Hematopoietic multipotent progenitor cell treated with erythropoietin and hydrocortisone succinate and interleukin-3 and kit ligand, for 8 days (in vitro differentiated cells): ENCODE measurements at places on chromosomes 6 and 20.

DNA sequence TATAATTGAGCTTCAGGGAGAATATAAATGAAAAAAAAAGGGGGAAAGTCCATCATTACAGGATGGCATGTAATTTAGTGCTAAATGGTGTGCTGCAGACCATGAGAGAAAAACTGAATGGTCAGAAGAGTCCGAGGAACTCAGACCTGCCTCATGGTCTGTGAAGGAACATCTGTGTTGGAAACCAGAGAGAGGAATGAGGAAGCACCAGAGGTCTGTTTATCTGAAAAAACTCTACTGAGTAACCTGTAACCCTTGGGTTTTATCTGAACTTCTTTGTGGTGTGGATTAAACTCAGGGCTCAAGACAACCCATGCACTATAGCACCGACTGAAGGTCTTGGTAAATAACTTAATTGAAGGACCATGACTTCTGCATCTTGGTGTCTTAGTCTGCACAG is 108.1 kb downstream of the RNF144B start:
- no peak for DNase-seq

GRCh38 chr20:43863821-43864544 is 50.7 kb upstream of the TOX2 start:
- no peak for DNase-seq

- no peak for DNase-seq
These were observed 1.1 kb upstream of the DACT2 start for GRCh38 chr6:168320634-168321033.

DNA sequence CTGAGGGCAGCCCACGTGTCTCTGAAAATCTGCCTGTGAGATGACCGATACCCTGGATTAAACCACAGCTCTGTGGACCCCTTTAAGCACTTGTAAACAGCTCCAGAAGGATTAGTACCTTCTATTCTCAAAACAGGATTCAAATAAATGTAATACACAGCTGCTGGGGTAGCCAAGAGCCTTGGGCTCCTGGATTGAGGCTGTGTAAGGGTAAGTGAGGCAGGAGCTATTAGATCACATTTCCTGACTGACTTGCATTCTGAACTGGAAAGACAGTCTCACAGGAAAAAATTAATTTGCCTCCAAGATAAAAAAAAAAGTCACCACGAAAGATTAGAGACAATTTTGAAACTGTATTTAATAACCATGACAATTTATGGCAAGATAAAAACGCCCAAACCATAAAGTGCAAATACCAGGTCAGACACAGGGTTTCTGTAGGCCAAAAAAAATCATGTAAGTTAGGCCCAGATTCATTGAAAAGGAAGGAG is 78.0 kb downstream of the TRMT11 start:
- DNase-seq = no peak

GRCh38 chr6:129543981-129544380 is 166.0 kb downstream of the ARHGAP18 start:
- peak; percentile 44 for DNase-seq

DNA sequence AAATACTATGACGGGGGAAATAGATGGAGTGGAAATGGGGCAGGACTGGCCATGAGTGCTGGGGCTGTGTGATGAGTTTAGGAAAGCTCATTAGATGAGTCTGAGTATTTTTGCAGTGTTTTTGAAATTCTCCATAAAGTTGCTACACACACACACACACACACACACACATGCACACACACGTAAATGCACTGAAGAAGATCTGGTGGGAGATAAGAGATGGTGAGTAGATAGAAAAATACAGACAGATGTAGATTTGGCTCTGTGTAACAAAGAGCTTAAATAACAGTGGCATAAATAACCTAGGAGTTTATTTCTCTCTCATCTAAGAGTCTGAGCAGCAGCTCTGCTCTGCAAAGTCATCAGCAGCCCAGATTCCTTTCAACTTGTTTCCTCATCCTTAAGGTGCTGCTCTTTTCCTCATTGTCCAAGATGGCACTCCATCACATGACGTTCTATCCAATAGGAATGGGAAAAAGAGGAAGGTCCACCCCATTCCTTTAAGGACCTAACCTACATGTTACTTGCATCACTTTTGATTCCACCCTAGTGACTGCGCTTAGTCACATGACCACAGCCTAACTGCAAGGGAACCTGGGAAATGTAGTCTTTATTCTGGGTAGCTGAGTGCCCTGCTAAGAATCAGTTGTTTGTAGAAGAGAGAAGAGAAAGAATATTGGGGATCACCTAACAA is 76.4 kb downstream of the EYA2 start:
- peak; percentile 42 for DNase-seq

DNA sequence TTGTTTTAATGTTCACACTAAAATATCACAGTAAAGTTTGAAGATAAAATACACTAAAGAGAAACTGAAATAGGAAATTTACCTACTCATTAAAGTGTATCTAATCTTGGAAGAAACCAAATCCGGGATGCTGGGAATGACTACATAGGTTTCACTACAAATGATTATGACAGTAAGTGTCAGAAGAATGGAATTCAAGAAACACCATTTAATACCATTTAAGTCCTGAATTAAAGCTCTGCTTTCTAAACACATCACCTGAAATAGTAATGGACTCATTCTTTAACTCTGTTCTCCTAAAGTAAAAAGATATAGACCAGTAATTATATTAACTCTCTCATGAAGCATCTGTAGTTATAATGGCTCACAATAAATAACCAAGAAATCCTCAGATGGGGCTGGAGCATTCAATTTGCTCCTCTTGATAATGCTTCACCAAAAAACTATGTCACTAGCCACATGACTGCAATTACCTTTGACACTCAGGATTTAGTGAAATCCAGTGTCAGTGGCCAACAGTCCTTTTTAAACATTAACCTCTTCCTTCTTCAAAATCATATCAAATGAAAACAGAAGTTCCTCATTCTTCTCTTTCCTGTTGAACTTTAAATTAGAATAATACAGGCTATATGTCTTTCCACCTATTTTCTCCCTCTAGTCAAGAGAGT is 41.4 kb downstream of the MAP7 start:
- DNase-seq = no peak

DNA sequence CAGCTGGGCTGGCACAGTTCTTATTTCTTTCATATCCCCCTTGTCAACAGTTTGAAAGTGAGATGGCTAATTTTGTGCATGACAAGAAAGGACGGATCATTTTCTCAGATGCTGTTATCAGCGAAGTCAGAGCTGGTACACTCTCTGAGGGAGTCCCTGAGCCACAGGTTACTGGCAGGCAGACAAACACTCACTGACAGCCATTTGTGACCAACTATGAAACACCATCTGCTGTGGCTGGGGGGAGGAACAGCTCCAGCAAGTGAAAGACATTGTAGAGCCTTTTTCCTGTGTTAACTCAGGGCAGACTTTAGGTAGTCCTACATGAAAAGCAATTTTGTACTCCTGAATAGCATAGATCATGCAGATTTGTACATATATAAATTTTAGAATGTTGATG is 22.2 kb downstream of the OLIG3 start:
- no peak for DNase-seq

DNA sequence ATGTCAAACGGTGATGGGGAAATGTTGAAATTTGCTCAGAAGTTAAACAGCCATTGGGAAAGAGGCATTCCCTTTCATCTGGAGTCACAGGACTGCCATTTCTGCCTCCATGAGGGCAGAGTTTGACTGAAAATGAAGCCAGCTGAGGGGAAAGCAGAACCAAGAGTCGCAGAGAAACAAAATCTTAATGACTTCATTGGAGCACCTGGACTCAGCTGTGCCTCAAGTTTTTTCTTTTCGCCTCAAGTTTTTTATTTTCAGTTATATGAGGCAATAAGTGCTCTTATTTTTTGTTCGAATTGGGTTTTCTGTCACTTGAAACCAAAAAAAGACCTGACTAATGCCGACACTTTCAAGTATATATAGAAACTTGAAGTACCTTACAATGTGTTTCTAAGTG is 161.3 kb downstream of the PKHD1 start:
- no peak for DNase-seq

DNA sequence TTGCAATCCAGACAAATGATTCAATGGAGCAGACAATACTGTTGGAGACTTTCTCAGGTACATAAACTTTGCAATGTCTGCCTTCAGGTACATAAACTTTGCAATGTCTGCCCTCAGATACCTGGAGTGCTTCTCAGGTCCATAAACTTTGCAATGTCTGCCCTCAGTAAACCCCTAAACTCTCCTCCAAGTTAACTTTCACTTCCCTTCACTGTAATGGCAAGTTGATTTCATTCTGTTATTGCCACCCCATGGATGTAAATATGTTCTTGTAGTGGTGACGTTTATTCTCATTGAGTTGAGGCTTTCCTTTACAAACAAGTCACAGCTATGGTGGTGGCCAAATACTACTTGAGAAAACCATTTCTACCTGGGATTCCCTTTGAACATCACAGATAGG is 338.8 kb downstream of the EPM2A start:
- no peak for DNase-seq

DNA sequence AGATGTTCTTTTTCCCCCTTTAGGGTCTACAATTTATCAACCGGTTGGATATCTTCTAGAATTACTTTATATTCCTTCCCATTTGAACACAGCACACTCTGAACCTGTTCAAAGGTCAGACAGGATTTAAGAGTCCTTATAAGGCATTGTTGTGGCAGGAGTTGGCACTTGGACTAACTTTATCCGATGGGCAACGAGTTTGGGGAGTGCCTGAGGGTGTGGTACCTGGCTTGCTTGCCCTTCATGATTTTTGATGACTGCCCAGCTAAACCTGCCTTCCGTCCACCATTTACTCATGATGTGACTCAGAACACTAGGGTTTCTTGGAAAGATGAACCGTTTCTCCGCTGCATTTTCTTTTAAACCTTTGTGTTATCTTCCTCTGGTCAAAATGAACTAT is 285.2 kb downstream of the FOXC1 start:
- no peak for DNase-seq

- no peak for DNase-seq
These were observed 12.7 kb upstream of the PSMF1 start for GRCh38 chr20:1105599-1106194.

GRCh38 chr6:98516206-98516605 is 318.2 kb upstream of the POU3F2 start:
- DNase-seq = no peak
